Calu3 (cell line): ENCODE measurements at places on chromosomes 1 and 21.

DNA sequence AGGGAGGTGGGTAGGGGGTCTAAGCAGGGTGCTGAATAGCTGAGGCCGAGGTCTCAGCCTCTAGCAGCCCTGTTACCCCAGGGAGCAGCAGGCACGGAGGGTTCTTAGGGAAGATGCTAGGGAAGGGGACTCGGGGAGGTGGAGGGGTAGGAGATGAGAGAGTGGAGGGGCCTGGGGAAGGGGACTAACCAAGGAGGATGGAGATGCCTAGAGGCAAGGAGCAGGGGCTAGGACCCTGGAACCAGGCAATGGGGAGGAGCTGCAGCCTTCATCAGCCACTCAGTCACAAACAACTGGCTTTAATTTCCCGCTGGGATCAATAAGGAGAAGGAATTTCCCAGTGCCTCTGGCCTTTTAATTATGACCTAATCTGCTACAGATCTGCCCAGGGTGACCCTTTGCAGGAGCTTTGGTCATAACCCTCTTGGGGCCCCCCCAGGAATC is 2.9 kb upstream of the CRABP2 start:
- no peak for DNase-seq

DNA sequence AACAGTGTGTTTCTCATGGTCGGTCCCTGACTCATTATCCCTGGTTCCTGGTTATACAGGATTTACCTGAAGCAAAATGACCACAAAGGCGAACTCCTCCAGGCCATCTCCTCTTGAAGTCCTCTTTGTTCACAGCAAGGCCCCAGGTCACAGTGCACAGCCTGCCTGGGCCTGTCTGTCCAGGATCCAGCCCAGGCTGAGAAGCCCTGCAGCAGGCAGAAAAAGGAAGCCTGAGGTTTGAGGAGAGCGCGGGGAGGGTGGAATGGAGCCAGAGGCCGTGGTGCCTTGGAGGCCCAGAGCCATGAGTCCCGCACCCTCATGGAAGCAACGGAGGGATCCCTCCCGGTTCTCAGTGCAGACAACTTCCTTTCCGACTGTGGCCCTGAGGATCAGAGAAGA is 136.8 kb upstream of the IRF2BP2 start:
- DNase-seq = peak; percentile 18

DNA sequence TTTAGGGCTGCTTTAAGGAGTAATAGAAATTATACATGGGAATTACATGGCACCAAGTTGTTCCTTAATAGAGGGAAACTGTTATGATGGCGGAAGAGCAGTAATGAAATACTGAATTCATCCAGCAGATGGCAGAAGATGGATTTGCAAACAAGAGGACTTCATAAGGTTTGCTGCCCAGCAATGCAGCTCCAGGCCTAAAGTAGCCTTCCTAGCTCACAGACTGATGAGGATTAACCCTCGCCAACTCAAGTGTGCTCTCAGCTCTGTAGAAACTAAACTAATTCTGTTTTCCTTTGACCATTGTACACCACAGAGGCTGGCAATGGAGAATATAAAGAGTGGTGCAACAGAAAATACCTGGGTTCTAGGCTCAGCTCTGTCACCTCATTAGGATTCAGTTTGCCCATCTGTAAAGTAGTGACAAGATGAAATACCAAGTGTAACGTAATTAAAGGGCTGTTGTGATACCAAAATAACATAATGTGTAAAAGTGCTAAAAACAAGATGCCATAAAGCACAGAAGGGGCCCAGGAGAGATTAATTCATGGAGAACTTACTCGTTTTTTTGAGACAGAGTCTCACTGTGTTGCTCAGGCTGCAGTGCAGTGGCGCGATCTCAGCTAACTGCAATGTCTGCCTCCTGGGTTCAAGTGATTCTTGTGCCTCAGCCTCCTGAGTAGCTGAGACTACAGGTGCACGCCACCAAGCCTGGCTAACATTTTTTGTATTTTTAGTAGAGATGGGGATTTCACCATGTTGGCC is 102.4 kb upstream of the SERBP1 start:
- DNase-seq = peak; percentile 40

DNA sequence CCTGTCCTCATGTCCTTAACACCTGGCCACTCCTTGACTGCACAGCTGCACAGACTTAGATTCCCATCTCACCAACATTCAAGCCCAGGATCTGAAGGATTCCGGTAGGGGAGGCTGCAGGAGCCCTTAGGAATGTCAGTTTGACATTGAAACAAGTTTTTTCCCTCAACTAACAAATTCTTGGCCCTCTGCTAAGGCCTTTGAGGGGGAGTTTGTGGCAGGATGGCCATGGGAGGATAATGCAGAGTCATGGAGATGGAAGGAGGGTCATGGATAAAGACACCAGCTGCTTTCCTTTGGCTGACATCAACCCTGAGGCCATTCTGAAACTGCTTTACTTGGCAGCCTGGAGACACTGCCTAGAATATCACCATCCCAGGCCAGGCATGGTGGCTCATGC is 63.4 kb upstream of the PPP2R5A start:
- DNase-seq = no peak

DNA sequence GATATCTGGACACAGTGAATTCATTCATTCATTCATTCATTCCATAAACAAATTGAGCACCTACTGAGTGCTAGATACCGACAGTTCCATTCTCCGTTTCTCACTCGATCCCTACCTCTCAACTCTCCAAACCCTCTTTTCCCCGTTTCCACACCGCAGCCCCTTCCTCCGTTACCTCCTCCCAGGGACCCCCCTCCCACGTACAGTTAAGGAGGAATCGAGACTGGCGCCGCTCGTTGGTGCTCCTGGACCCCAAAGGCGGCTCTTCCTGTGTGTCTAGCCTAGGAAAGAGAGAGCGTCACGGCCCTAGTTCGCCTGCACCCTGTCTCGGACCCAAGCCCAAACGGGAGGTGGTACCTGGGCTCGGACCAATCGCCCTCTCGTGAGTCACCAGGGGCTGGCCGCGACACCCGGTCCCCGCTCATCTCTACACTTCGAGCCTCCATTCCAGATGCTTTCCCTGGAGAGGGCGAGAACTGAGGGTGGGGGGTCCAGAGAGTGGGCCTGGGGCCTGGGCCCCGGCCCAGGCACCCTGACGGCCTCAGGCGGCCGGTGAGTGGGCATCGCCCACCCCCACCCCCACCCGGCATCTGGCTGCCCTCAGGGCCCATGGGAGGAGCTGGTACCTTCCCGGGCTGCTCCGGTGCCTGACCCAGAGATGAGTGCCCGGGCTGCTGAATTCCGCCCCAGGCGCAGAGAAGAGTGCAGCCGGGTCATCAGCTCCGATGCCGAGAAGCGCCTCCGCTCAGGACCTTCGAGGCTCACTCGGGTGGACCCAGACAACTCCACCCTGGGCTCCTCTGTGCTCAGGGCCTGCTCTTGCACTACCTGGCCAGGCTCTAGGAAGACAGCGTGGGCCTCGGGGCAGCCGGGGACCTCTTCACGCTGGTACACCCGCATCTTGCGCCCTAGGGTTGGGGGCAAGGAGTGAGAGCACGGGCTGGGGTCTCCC is 4.9 kb downstream of the ARHGEF19 start:
- DNase-seq = no peak

- DNase-seq = no peak
Measured at GRCh38 chr1:3668148-3668547, 15.8 kb downstream of the TP73 start.

GRCh38 chr1:208170252-208170651 is 73.9 kb downstream of the PLXNA2 start:
- DNase-seq = peak; percentile 25

- DNase-seq = no peak
Measured at GRCh38 chr1:87826681-87827251, 498.1 kb downstream of the LMO4 start.

- DNase-seq = peak; percentile 38
Measured at GRCh38 chr1:107782217-107782845, 182.6 kb downstream of the VAV3 start.
